ENCODE measurements at places on chromosomes 16 and 17. TPM values are rescaled to one million over a fixed set of nuclear protein-coding genes. Genes with fewer than 3 reads are reported as not detected.

G6PC1 gene
- total RNA-seq = 17.3 TPM

EFNB3 gene
- 1.6 TPM for total RNA-seq

ULK2 gene
- total RNA-seq = 22.4 TPM

SENP3 gene
- total RNA-seq = 46.6 TPM

DCXR gene
- total RNA-seq = 102 TPM

BRIP1 gene
- 0.83 TPM for total RNA-seq

GFAP gene
- total RNA-seq = 0.09 TPM

TAT gene
- total RNA-seq = 2.5 TPM

FBF1 gene
- total RNA-seq = 28.9 TPM

COASY gene
- total RNA-seq = 84.1 TPM

STAT5A gene
- total RNA-seq = 30.8 TPM

GSG1L gene
- not detected for total RNA-seq

KRT24 gene
- total RNA-seq = 0.17 TPM

OR2C1 gene
- total RNA-seq = 0.14 TPM

FOXC2 gene
- 0.92 TPM for total RNA-seq

ABCA5 gene
- 22.8 TPM for total RNA-seq

CSH2 gene
- not detected for total RNA-seq

RRAD gene
- 9.4 TPM for total RNA-seq

CCL14 gene
- 43.3 TPM for total RNA-seq

DOC2A gene
- total RNA-seq = 18.8 TPM

MYH3 gene
- 3.4 TPM for total RNA-seq

TEDC2 gene
- 0.60 TPM for total RNA-seq

CDH5 gene
- total RNA-seq = 23.0 TPM

MYO15B gene
- 434 TPM for total RNA-seq

KRT14 gene
- 0.20 TPM for total RNA-seq

GRIN2A gene
- total RNA-seq = 62.8 TPM

KRTAP4-6 gene
- total RNA-seq = not detected

IL32 gene
- total RNA-seq = 134 TPM

CFAP97D1 gene
- not detected for total RNA-seq

DNASE1L2 gene
- total RNA-seq = 4.6 TPM

TEKT5 gene
- total RNA-seq = not detected

SNAI3 gene
- 1.9 TPM for total RNA-seq

MT1H gene
- total RNA-seq = 2.9 TPM

OR1A1 gene
- not detected for total RNA-seq

ABCA8 gene
- 19.2 TPM for total RNA-seq

ZFP3 gene
- total RNA-seq = 8.7 TPM

NCOR1 gene
- total RNA-seq = 139 TPM

FBXO47 gene
- not detected for total RNA-seq

ZSCAN10 gene
- 0.37 TPM for total RNA-seq

Measured in mucosa of gallbladder (tissue), 1 donor.